ENCODE measurements at places on chromosomes 6 and 20.

- no peak for DNase-seq
These were observed 116.9 kb downstream of the TTLL2 start for GRCh38 chr6:167441715-167442206.

DNA sequence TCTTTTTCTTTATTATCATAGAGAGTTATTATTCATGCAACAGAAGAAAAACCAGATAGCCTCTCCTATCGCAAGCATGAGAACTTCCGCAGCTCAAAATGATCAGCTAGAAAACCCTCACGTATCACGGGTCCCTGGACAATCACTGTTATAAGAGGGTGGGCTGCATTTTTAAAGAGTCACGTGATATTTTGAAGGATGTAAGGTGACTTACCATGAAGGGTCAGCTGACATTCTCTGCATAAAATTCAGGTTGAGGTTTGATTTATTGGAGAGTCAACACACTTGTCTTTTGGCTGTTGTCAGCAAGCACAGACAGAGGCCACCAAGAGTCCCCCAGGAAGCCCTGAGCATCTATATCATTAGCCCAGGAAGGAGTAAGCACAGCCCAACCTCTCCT, 39.5 kb downstream of the ID4 start:
- no peak for DNase-seq

GRCh38 chr20:17688965-17689364, 6.9 kb upstream of the RRBP1 start:
- no peak for DNase-seq

DNA sequence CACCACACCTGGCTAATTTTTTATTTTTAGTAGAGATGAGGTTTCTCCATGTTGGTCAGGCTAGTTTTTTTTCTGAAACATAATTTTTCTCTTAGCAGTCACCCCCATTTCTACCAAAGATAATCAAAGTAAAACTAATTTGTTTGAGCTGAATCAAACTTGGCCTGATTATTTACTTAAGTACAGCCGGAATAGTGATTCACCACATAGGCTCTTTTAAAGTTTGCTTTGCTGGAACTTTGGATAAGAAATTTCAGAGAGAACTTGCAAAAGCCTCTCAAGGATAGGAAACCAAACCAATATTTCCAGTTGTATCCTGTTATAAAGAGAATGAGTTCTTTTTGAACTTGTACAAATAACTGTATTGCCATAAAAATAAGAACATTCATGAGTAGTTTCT, 105.0 kb upstream of the SYNCRIP start:
- DNase-seq, result no peak

DNA sequence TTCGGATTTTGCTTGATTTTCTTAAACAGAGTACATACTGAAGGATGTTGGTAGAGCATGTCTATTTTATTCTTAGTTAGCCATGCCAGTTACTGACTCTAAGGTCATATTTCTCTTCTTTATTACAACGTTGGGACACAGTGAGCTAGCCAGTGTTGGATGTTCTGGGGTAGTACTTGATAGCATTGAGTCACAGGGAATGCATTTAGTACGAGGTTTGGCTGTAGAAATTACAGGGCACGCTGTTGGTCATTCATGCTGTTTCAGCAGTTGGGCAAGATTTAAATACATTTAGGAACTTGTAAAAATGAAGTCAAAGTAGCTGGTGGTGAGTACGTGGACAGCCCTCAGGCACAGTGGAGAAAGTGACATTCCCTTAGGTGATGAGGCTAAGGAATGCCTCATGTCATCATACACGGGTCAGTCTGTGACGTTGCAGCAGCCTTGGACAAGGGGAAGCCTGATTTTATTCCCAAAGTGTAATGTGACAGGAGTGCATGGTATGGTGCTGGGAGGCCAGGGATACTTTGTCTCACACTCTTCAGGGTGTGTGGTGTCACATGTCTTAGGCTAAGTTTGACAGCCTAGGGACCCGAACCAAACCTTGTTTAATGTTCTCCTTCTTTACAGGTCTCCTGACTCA, 57.7 kb upstream of the SLC22A1 start:
- no peak for DNase-seq

DNA sequence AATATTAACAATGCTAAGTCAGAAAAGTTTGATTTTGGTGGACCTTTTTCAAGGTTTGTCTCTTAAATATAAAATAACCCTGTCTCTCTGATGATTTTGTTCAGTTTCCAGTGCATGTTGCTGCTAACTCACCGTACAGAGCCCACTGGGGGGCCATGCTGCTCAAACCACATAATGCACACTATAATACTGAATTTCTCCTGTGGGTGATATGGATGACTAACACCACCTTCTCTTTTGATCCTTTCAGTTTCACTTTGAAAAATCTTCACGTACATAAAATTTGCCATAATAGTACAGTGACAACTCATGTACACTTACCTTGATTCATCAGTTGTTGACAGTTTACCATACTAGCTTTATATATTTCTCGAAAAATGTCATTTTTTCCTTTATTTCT, 506.6 kb upstream of the MAN1A1 start:
- no peak for DNase-seq

GRCh38 chr6:97275804-97276203, 7.2 kb downstream of the MMS22L start:
- DNase-seq, result no peak

DNA sequence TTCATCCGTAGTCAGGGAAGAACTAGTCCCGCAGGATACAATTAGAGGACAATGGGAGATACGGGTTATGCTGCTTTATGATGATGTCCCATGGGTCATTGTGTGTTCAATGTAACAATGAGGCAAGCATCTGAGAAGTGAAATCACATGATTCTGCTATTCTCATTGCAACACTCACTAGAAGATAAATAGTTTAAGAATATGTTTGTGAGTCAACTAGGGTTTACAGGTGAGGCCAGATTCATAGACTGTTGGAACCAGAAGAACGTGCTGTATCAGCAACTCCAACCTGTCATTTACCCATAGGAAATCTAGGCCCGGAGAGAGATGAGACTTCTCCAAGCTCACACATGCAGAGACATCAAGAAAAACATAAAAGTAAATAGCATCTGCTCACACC, 80.8 kb downstream of the SCML4 start:
- DNase-seq, result no peak

DNA sequence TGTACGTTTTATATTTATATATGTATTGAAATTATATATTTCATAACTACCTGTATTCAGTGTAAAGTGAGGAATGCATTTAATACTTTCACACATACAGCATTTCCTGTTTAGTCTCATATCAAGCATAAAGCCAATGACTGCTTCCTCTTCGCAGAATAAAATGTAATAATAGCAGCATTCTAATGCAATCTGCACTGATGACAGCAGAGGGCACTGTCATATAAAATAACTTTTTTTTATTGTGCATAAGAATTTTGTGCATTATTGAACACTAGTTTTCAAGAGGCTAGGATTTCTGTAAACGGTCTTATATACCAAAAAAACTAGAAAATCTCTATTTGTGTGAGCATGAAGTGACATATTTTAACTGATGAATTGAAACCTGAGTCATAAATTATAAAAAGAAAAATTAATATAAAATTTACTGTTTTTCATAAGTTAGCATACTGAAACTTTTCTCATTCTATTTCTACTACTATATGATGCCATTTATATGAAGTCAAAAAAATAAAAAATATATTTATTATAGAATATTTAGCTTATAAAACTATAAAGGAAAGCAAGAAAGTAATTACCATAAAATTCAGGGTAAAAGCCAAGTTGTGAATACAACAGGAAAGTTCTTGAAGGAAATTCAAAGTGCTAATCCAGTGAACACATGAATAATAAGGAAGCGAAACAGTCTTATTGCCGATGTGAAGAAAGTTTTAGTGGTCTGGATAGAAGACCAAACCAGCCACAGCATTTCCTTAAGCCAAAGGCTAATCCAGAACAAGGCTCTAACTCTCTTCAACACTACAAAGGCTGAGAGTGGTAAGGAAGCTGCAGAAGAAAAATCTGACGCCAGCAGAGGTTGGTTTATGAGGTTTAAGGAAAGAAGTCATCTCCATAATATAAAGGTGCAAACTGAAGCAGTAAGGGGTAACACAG, 36.3 kb downstream of the RNF146 start:
- DNase-seq, result peak; percentile 8

- no peak for DNase-seq
These were observed 13.8 kb upstream of the NPEPL1 start for GRCh38 chr20:58678806-58679205.

- no peak for DNase-seq
These were observed 8.6 kb downstream of the BMP7 start for GRCh38 chr20:57257701-57258453.

DNA sequence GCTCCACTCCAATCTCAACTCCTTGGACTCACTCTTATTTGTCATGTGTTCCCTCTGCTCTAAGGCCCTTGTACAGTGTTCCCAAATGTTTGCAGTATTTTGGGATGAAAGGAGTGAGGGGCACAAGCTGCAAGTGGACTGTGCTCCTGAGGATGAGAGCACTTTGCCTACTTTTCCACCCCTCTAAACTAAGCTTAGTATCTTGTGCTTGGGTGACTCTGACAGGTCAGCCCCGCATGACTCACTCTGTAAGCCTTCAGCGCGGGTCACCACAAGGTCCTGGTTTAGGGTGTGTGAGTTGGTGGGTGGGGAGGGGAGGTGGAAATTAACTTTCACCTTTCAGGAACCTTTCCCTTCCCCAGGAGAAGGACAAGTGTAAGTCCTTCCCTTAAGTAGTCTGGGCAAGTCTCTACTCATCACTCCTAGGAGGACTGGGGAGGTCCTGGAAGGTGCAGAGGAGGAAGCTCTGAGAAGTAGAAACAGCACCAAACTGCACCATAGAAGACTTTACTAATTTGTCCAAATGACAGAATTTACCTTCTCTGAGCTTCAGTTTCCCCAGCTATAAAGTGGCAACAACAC, 68.8 kb upstream of the EPB41L1 start:
- no peak for DNase-seq

DNA sequence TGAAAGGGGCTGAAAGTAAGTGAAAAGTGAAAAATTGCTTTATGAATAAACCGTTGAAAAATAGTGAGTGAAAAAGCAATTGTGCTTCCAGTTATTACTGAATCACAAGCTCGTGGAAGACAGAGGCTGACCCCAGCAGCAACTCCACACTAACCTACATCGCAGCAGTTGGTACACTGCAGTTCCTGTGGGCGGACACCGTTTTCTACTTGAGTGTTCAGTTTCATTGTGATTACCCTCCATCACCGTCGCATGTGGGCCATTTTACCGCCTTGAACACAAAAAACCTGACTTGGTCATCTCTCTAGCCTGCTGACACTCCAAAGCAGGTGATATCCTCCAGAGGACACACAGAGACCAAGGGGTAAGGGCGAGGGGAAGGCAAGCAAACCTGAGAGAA, 28.4 kb downstream of the PRDM1 start:
- DNase-seq, result no peak

- DNase-seq, result no peak
These were observed 7.9 kb downstream of the GPLD1 start for GRCh38 chr6:24481449-24481848.

DNA sequence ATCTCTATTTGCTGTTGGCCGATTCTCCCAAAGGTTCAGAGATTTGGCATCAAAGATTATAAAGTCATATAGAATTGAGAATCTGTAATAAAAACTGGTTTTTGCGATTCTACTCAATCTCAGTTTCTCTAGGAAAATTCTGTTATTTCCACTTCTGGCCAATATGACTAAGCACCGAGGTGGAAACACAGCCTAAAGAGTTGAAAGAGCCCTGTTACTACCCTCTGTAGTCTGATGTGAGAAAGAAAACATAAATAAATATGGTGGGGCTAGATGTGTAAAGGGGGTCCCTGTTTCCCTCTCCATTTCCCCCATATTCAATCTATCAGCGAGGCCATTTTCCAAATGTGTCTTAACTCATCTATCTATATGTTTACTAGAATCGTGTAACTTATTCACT, 83.4 kb downstream of the PRDM1 start:
- no peak for DNase-seq

GRCh38 chr6:163820745-163821458, 406.4 kb downstream of the QKI start:
- DNase-seq, result no peak

DNA sequence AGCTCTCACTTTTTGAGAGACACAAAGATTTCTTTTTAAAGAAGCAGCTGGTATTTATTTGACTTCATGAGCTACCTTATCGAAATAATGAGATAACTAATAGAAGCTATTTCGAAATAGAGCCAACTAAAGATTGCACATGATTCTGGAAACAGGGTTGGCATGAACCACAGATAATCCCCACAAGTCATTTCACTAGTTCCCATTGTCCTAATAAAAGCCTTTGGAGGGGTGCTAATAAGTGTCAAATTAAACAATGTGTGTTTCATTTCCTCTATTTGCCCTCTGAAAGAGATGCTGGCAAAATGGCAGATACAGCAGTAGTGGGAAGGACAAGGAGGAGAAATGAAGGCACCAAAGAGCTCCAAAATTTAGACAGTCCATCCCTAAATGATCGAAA, 78.6 kb upstream of the RIPOR2 start:
- no peak for DNase-seq

DNA sequence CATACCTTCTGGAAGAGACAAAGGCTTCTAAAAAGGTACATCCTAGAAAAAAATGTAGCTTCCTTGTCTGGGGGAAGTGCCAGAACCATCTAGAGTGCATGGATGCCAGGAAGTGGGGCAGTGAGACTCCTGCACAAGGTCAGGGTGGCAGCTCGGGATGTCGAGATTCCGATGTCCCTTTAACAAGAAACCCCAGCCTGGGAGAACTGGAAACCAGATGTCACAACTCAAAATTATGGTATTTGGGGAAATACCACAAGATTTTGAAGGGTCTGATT, 168.4 kb downstream of the ZDHHC14 start:
- no peak for DNase-seq

GRCh38 chr6:7827142-7827541, 83.4 kb downstream of the TXNDC5 start:
- DNase-seq, result no peak

DNA sequence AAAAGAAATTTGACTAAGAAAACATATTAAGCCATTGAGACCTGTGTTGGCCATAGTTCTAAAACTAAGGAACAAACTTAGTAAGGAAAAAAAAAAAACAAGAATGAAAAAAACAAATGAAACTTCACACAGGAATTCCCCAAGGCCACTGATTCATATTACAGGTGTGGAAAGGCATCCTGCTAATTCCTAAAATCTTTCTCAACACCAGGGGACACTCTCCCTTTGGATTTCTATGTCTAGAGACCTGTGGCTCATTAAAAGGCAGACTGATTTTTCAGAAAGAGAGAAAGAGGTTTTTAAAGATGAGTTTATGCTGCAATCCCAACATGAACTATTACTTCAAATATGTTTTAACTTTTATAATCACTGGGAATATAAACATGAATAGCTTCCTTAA, at the start of gene OR12D1:
TSS of gene OR12D1 (plus strand) at position 341 of the 400 bp plus-strand sequence.
- no peak for DNase-seq

DNA sequence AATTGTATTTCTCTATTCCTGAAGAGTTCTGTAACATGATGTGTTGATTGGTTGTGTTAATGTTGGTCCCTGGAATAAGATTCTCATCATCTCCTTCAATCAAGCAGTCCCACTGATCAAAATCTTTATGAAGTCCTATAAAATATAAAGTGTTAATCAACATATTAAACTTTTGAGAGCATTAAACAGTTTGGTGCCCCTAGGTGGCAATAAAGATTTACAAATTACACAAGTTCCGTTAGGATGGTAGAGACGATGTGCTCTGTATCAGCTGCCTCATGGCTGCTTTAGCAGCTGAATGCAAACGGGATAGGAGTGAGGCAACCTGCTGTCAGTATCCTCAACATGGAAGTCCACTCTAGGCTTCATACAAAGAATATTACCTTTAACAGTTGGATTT, 16.9 kb downstream of the TDRD6 start:
- DNase-seq, result no peak

- no peak for DNase-seq
These were observed 336.9 kb upstream of the PREP start for GRCh38 chr6:105739764-105740163.

Data from stimulated activated CD4-positive, alpha-beta T cell treated with anti-CD3 and anti-CD28 coated beads, TNF-alpha, amount 100 ng/mL, for 1 hour (primary cell).